ENCODE measurements at places on chromosomes 2 and 18. TPM values are rescaled to one million over a fixed set of nuclear protein-coding genes. Genes with fewer than 3 reads are reported as not detected.

The PDE11A gene
- total RNA-seq = 0.38 TPM

DNA sequence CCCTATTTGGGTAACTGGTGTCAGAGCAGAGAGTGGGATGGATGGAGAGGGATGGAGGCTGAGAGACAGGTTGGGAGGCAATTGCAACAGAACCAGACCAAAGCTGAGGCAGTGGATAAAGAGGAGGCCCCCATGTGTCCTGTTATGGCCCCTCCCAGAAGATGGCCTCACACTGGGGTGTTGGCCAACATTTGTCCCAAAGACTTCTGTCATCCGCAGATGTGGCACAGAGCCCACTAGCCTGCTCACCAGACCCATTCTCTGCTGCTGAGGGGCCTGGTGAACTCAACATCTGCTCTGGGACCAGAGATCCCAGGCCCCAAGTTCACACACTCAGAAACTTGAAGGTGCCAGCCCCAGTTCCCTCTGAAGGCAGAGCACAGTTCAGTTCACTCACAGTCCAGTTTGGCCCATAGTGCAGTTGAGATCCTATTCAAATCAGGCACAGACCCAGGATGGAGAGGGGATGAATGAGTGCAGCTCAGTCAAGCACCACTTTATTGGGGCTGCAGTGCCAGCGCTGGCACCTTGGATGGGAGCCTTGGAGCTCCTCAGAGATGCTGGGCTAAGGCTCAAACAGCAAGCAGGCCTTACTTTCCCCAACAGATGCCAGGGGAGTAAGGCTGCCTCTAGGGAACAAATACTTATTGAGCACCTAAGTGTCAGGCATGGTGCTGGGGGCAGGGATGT, 189.2 kb downstream of the ZBTB7C start:
- no peak overlapping the region for H3K27ac ChIP-seq
- H3K27me3 ChIP-seq = peaks cover 18% of the 10 kb centered on the region
- H3K4me3 ChIP-seq = no peak overlapping the region
- H3K4me1 ChIP-seq = no peaks in the 10 kb centered on the region
- no peaks in the 10 kb centered on the region for H3K36me3 ChIP-seq
- no peak for DNase-seq

- H3K4me1 ChIP-seq = peaks cover 36% of the 10 kb centered on the region
- no peaks in the 10 kb centered on the region for H3K36me3 ChIP-seq
- H3K27ac ChIP-seq = no peak overlapping the region
- DNase-seq = no peak
- H3K4me3 ChIP-seq = no peak overlapping the region
These were observed 234.4 kb upstream of the RGPD4 start for GRCh38 chr2:107592280-107592624.

- no peak overlapping the region for H3K27ac ChIP-seq
- DNase-seq = no peak
- H3K27me3 ChIP-seq = no peaks in the 10 kb centered on the region
These were observed 85.6 kb upstream of the LHCGR start for GRCh38 chr2:48841126-48841525.

GRCh38 chr18:36851202-36851590, 22.3 kb downstream of the KIAA1328 start:
- no peak overlapping the region for H3K27ac ChIP-seq
- no peaks in the 10 kb centered on the region for H3K36me3 ChIP-seq
- no peak for DNase-seq
- H3K4me1 ChIP-seq = no peaks in the 10 kb centered on the region
